ENCODE measurements at places on chromosomes 11 and 22.
A peak's percentile ranks its signal among the peaks of the same experiment; 100 is the strongest.

GRCh38 chr11:102341844-102342318 lies 5.1 kb upstream of the BIRC2 start:
- peak; percentile 42 for ATAC-seq

DNA sequence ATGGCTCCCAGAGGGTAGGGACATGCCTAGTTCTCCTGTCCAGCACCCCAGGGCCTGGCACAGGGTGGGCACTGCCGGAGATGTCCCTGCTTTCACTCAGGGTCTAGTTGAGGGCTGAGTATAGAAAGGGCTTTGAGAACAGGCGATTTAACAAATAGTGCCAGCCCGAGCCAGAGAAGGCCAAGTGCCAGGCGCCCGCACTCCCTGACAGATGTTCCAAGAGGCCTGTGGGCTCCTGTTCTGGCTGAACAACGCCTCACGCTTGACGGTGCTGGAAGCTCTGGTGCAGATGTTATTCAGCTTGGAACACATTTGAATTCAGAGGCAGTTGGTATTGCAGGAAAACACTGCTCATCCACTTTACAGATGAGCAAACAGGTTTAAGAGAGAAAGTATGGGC lies 46.5 kb downstream of the NFAM1 start:
- no peak for ATAC-seq

GRCh38 chr11:24747275-24748251 lies 250.7 kb downstream of the LUZP2 start:
- no peak for ATAC-seq

GRCh38 chr11:75270896-75271418 lies 30.4 kb downstream of the TPBGL start:
- no peak for ATAC-seq

DNA sequence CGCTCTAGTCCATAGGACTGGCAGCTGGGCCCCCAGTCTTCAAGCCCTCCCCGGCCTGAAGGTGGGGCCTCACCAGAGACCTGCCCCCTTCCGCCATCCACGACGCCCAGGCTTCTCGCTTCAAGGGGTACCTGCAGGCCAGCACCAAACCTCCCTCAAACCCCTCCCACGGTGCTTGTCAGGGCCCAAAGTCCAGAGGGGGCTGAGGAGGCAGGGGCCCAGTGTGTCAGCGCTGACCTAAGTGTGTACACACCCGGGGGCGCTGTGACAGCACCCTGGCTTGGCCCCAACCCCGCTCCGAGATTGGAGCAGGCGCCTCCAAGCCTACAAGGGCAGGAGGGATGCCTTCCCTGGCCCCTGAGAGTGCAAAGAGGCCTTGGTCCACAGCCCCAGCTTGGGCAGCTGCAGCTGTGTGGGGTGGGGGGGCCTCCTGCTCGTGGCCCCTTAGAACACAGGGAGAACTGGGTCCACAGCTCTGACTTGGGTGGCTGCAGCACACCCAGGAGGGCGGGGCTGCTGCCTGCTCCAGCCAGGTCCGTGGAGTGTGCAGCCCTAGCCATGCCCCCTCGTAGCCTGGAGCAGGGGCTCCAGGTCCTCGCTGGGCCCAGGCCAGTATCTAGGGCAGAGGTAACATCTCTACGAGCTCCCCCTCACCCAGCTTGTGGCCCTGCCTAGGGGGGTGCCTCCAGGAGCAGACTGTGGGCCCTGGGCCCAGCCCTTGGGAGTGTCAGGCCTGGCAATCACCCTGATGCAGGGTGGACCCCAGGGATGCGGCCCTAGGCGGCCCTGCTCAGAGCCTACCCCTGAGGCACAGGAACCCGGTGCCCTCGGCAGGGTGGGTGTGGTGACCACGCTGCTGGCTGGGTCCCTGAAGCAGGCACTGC lies 4.9 kb downstream of the SBF2 start:
- no peak for ATAC-seq

All from activated CD4-positive, CD25-positive, alpha-beta regulatory T cell treated with anti-CD3 and anti-CD28 coated beads, Interleukin-2, amount 50 U/mL, for 24 hours (primary cell).